ENCODE measurements at places on chromosomes 4 and X.

DNA sequence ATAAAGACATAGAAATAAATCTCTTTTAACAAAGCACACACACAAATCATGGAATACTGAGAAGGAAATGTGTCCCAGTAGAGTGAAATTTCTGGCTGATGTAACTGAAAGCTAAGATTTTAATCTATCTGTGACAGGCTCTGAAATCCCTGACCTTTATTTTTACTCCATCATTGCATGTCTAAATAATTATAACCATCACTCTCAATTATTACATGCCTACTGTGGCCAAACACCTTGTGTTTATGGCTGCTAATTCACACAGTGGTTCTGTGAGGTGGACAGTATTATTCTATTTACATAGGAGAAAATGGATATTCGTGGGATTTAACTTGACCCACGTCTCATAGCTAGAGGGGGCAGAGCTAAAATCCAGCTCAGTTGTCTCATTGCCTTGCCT is 438.1 kb downstream of the TLL1 start:
- DNase-seq = no peak

DNA sequence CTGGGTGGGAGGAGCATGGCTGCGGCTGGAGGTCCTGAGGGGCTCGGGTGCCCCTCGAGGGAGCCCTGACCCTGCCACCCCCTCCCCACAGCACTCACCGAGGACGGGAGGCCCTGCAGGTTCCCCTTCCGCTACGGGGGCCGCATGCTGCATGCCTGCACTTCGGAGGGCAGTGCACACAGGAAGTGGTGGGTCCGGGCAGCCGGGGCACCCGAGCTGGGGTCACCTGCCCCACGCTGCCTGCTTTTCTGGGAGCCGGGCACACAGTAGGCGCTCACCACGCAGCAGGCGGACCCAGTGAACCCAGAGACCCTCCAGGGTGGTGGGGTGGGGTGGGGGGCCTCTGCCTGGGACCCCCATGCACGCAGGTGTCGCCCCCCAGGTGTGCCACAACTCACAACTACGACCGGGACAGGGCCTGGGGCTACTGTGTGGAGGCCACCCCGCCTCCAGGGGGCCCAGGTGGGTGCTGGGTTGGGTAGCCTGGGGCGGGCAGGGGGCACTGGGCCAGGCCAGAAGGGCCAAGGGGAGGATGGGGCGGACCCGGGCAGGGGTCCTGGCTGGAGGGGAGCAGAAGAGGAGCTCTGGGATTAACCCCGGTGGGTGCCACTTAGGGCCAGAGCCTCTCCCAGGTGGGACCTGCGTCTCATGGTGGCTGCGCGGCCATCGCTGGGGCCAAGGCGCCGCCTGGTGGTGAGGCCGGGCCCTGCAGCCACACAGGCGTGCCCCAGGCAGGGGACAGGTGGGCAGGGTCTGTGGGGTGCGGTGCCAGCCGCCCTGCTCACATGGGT is 1.4 kb downstream of the HGFAC start:
- peak; percentile 68 for DNase-seq

GRCh38 chrX:48600226-48600625 is 2.9 kb downstream of the WDR13 start:
- no peak for DNase-seq

- no peak for DNase-seq
These were observed 35.1 kb upstream of the TACR3 start for GRCh38 chr4:103754844-103755243.

DNA sequence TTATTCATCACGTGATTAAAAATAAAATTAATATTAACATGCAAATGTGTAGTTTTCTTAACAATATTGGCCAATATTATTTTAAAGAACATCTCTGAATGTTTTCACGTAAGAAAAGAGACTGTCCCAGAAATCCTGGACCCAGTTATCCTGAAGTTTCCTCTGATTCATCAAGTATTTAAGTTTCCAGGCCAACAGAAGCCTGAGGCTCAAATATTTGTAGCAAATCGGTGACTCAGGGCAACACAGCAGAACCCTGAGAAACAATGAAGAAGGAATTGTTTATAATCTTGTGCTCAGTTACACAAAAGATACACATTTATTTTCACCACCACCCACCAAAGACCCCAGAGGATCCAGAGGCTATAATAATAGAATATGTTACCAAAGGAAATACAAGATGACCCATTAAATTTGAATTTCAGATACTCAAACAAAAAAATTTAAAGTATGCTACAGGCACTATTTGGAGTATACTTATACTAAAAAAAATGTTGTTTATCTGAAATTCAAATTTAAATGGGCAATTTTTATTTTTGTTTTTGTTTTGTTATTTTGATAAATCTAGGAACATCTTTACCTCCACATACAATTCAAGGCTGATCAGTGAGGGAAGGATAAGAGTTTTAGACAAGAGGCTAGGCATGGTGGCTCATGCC is 33.9 kb upstream of the SLC7A11 start:
- no peak for DNase-seq

GRCh38 chr4:36138220-36138619 is 106.1 kb downstream of the ARAP2 start:
- DNase-seq = no peak

- DNase-seq = no peak
These were observed 13.2 kb downstream of the TAPT1 start for GRCh38 chr4:16213121-16213520.

DNA sequence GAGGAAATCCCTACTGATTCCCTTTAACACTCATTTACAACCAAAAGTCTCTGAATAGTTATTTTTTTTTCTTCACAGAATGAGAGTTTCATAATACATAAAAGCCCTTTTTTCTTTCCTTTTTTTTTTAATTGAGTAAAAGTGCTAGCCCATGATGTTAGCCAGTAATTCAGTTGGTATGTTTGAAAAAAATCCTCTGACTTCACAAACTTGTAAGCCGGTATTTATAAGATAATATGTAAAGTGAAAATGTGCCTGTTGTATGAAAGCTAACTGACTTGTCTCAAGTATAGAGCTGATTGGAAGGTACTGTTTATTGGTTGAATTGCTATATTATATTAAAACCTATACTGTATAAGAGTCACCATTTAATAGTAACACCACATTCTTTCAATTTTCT is 70.2 kb upstream of the NEIL3 start:
- no peak for DNase-seq

DNA sequence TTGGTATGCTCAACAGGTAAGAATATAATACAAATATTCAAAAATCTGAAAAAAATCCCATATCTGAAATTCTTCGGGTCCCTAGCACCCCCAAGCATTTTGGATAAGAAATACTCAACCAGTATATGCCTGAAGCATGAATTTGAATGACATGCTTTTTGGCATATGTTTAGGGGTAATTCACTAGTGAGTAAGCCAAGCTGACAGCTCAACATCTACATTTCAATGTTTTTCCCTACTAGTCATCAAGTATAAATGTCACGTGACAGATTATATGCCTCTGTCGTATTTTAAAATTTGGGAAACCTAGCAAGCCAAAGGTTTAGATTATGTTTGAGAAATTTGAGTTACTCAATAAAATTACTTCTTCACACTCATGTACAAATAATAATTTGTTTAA is 125.1 kb downstream of the FGF16 start:
- no peak for DNase-seq

DNA sequence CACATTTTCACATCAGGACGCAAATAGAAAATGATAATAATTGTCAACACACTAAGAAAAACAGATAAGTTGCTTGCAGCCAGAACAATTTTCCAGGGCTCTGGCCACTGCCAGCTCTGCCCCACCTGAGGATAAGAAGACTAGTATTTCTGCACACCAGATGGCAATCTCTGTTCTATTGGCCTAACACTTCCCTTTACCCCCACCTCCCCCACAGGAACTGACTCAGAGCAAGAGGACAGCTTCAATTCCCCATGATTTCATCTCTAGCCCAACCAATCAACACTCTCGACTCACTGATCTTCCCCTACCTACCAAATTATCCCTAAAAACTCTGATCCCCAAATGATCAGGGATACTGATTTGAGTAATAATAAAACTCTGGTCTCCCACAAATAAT is 164.0 kb downstream of the SMARCA1 start:
- no peak for DNase-seq

- no peak for DNase-seq
These were observed 68.8 kb downstream of the PCDH18 start for GRCh38 chr4:137463377-137464003.

DNA sequence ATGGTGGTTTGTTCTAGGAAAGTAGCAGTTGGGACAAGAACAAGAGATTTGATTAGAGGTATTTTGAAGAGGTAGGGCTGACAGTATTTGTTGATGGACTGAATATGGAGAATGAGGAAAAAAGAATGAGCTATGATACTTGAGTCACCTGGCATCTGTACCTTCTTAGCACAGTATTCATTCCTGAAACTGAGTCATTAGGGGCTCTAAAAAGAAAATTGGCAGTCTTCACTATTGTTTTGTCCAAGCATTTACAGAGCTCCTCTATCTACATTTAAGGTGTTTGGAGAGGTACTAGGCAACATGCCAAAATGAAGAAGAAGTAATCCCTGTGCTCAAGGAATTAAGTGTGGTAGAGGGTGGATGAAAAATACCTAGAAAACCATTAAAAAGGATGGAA is 165.8 kb downstream of the SHROOM4 start:
- no peak for DNase-seq

- DNase-seq = no peak
These were observed 870.9 kb upstream of the FRG1 start for GRCh38 chr4:189069772-189070171.

DNA sequence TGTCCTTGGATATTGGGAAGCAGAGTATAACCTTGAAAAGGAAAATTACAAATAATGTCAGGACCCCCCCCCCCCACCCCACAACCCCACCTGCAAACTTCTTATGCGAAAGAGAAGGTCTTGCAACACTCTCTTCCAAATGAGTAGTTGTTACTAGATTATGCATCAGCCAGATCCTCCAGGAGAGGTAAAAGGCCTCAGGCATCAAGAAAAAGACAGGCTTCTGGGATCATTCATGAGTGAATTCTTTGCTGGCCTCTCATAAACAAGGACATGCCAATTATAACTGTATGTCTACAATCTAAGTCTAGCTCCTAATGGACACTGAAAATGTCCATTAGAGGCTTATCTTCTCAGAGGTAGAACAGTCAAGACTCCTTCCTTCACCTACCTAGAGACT is 1443.3 kb downstream of the RAPGEF2 start:
- no peak for DNase-seq

GRCh38 chrX:46796574-46797191 is 37.8 kb upstream of the SLC9A7 start:
- DNase-seq = peak; percentile 82

DNA sequence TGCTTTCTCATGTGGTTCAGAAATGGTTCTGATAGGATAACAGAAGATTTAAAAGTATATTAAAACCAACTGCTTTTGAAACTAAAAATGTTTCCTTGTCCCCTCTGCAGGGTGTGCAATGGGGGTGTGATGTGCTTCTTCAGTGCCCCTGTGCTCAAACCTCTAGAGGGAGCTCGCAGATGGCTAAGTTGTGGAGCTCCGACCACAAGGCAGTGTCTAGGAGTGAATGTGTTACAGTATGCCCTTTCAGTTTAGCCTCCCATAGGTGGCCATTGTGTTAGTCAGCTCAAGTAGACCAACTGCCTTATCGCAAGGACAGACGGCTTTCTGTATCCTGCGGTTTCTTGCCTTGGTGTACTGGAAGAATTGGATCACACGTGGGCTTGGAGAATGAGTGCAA is 130.5 kb downstream of the TENT5D start:
- DNase-seq = no peak

DNA sequence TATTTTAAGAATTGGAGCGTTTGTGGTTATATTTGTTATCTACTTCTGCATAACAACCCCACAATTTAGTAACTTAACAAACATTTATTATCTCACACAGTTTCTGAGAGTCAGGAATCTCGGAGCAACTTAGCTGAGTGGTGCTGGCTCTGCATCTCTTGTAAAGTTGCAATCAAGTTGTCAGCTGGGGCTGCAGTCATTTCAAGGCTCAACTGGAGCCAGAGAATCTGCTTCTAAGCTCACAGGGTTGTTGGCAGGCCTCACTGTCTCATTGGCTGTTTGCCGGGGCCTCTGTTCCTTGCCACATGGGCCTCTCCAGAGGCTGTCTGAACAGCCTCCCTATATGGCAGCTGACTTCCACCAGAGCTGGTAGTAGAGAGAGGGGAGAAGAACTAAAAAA is 281.2 kb upstream of the GNPDA2 start:
- DNase-seq = no peak

DNA sequence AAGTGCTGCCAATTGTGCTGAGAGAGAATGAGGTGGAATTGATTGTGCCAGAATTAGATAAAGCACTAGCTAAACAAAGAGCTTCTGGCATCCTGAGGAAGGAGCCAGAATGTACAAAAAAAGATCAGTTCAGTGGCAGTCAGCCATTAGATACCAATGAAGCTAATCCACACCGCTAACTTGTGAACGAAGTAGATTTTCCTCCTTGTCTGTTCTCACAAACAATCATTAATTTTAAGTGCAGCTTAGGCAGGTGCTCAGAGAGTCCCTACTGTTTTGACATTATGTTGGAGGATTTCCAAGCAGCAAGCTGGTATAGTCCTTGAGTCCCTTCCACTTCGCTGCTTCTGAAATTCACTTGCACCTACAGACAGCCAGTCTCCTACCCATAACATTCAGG is 617.4 kb downstream of the CENPC start:
- DNase-seq = no peak

DNA sequence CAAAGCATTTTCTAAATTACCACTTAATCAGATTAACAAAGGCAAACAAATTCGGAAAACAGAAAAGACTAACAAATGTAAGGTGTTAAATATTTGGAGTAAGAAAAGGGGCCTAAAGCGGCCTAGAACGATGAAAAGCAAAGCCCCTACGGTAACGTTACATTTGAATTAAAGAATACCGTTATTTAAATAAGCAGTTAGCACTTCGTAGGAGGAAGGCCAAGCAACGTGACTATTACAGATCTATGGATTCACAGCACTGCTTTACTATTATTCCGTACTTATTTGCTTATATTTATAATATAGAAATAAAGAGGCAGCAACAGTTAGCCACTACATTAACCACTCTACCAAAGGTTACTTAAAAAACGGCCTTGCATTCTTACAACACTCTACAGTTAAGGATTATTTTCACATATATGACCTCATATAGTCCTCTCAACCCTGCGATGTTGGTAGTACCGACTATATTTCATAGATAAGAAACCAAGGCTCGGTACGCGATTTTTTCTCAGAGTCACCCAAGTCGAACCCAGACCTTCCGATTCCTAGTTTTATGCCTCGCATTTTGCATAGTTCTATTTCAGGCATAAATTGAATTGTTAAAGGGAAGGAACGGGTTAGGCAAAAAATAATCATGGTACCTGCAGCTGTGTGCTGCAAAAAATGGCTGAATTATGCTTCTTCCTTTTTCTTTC is 2.9 kb downstream of the KLHL15 start:
- DNase-seq = no peak

GRCh38 chrX:107678957-107679740 is 50.8 kb downstream of the PRPS1 start:
- peak; percentile 74 for DNase-seq

Data from activated CD4-positive, alpha-beta T cell treated with anti-CD3 and anti-CD28 coated beads, Interleukin-2, amount 50 U/mL, for 48 hours (primary cell).